ENCODE measurements at places on chromosomes 2 and 18.

GRCh38 chr2:3493615-3494007 is 25.7 kb downstream of the ADI1 start:
- no peak for DNase-seq

DNA sequence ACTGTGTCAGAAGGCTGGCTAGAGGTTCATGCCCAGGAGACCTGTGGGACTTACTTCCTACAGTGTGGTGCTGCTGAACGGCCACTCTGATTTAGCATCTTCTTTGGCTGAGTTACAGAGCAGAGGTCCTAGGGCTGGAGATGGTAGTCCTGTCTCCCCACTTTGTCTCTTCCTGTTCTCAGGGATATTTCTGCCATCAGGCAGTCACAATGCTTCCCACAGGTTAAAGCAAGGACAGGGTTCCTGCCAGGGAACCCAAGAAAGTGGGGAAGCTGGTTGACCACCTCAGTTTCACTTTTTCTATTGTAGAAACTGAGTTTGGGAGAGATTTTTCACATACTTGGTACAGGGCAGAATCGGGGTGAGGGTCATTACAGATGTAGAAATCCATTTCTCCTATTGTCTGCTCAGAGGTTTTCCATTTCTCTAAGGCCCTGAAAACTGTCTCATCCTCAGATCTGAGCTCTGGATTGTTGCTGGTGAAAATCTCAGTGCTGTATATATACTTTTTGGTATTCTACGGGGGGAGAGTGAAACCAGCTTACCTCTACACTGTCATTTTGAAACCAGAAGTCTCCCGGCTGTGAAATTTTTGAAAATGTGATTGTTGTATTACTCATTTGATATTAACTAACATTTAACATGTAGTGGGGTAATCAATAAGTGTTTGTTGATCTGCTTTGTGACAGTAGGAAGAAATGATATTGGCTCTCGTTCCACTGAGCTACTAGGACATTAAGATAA is 37.0 kb upstream of the MEP1B start:
- DNase-seq = no peak

DNA sequence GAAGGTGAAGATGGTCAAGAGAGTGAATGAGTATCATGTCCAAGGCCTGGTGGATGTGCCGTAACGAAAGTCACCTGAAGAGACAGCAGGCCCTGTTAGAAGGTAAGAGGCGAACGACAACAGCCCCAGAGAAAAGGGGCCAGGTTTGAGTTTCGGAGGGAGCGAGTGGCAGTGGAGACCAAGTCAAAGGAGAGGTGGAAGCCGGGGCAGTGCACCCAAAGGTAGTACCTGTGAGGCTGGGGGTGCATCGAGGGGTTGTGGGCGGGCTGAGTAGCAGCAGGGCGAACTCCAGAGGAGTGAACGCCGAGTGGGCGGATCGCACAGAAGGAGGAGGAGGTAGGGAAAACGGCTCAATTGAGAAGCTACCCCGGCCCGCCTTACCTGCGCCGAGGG is 358 bp downstream of the USP37 start:
- no peak for DNase-seq

DNA sequence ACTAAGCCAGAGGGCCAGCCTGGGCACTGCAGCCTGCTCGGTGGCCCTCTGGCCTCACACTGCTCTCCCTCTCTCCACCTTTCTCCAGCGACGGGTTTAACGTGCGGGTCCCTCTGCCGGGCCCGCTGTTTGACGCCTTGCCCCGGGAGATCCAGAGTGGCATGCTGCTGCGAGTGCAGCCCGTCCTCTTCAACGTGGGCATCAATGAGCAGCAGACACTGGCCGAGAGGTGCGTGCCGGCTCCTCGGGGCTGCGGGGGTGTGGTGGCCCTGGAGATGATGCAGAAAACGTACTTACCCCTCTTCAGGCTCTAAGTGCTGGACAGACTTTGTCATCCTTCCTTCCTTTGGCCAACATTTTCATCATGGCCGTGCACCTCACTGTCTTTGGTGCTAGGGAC is 42.4 kb downstream of the COA5 start:
- no peak for DNase-seq

GRCh38 chr2:9094117-9094516 is 90.6 kb upstream of the MBOAT2 start:
- no peak for DNase-seq

DNA sequence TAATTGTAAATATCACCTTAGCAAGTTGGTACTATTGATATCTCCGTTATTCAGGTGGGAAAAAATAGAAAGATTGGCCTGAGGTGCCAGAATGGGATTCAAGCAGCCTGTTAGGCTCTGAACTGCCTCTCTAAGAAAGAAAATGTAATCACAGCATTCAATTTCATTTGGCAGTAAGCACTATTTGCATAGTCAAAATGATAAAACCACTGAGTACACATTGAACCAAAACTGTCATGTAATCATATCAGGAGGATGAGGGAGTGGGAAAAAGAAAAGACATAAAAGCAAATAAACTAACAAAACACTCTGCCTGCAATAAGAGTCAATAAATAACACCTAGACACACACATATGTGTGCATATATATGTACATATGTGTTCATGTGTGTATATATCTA is 103.9 kb upstream of the TACR1 start:
- no peak for DNase-seq

Measured in A172 (cell line).